ENCODE measurements at places on chromosomes 2 and 18.

DNA sequence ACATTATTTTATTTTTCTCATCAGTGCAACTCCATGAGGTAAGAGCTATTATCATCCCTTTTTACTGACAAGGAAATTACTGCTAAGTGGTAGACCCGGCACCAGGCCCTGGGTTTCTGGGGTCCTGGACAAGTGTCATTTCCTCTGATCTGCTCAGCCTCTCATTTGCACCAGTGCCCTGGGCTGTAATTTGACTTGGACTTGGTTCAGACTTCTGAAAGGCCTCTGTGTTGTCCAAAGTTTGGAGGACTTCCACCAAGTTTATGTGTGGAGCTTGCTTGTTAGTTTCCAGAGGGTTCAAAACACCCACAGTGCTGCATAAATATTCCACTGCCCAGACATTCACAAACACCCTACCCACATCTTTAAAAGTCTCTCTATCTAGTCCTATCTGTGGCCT is 44.0 kb upstream of the PPP1CB start:
- DNase-seq = no peak

GRCh38 chr18:31661965-31662364 is 22.4 kb downstream of the B4GALT6 start:
- no peak for DNase-seq

- peak; percentile 52 for DNase-seq
Observed at GRCh38 chr2:96637385-96638143, 548 bp downstream of the KANSL3 start.

DNA sequence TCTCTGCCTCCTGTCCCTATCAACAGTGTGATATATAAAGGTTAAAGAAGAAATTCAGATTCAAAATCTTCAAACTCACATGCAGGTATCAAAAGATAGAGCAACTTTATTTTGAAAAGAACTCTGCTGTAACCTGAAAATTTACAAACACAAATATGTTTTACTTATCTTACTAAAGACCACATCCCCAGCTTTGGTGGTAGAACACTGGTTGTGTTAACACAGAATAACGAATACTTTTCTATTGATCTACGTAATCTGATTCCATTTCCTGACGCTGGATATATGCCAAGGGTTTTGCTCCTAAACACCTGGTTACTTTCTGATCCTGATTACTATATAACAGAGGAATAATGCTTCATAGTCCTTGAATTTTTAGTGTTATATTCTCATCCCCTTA is 23.1 kb upstream of the SLC39A10 start:
- DNase-seq = no peak

GRCh38 chr2:233462202-233462785 is 104.3 kb downstream of the USP40 start:
- DNase-seq = no peak

GRCh38 chr2:8545695-8546611 is 135.9 kb upstream of the ID2 start:
- DNase-seq = no peak

DNA sequence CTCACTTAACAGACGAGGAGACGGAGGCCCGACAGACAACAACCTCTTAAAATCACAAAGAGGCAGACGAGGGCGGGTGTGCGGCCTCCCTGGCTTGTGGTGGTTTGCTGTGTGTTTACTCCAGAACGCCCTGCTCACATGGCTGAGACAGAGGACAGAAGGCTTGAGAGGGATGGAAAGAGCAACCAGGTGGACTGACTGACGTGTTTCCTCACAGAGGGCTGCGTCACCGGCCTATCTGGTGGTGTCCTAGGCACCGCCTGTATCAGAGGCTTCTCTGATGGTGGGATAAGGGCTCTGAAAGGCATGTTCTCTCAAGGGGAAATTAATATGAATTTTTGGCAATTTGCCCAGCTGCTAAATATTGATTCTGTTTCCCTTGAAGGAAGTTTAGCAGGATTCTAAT is 47.0 kb upstream of the RALBP1 start:
- no peak for DNase-seq

GRCh38 chr18:25279556-25279955 is 72.4 kb downstream of the ZNF521 start:
- DNase-seq = no peak

DNA sequence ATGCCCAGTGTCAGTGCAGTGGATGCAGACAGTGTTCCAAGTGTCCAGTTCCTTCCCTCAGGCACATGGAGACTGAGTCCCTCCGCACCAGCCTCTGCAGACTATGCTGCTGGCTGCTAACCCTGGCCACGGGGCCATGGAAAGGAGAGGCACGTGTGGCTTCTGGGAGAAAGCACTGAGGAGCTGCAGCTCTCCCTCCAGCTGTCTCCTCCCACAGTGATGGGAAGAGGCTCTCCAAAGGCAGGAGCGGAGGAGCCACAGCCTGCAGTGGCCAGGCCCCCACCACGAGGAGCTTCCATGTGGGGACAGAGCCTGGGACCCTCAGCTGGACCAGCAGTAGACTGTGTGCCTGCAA is 141.1 kb downstream of the NDUFA10 start:
- no peak for DNase-seq

DNA sequence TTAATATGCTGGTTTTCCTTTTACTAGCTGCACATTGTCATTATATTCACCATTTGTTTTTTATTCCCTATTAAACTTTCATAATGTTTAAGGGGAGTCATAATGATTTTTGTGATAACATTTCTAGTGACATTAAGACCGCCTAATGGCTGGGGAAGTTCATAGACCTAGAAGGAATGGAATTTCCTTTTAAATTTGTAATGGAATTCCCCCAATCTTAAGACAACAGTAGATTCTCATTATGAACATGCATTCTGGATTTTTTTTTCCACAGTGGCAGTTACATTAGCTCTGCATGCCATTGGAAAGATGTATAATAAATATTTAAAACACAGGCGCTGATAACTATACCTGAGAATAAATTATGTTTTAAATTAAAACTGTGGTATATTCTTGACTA is 8.4 kb downstream of the YPEL5 start:
- DNase-seq = no peak

- DNase-seq = no peak
Observed at GRCh38 chr2:102438578-102438977, 15.6 kb downstream of the IL18RAP start.

GRCh38 chr18:5417342-5417741 is 121.8 kb upstream of the ZBTB14 start:
- no peak for DNase-seq

GRCh38 chr2:202671317-202672035 is 36.7 kb downstream of the FAM117B start:
- DNase-seq = no peak

DNA sequence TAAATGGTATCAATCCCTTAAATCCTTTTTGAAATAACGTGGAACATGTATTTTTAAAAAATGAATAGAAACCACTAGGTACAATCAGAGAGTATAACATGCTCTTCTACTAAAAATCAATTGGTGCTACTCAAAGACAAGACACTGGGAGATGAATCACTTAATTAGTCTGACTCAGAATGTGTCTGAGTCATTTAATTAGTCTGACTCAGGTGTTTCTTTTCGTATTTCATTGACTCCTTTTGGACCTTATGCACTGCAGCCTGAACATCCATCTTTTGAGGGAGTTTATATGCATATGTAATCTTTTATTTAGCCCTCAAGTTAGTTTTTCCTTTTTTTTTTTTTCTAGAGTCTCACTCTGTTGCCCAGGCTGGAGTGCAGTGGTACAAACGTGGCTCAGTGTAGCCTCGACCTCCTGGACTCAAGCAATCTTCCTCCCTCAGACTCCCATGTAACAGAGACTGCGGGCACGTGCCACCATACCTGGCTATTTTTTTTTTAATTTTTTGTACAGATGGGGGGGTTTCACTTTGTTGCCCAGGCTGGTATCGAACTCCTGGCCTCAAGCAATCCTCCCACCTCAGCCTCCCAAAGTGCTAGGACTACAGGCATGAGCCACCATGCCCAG is 26.5 kb downstream of the PPP4R3B start:
- DNase-seq = no peak

GRCh38 chr18:68177807-68178702 is 536.9 kb downstream of the TMX3 start:
- DNase-seq = no peak

DNA sequence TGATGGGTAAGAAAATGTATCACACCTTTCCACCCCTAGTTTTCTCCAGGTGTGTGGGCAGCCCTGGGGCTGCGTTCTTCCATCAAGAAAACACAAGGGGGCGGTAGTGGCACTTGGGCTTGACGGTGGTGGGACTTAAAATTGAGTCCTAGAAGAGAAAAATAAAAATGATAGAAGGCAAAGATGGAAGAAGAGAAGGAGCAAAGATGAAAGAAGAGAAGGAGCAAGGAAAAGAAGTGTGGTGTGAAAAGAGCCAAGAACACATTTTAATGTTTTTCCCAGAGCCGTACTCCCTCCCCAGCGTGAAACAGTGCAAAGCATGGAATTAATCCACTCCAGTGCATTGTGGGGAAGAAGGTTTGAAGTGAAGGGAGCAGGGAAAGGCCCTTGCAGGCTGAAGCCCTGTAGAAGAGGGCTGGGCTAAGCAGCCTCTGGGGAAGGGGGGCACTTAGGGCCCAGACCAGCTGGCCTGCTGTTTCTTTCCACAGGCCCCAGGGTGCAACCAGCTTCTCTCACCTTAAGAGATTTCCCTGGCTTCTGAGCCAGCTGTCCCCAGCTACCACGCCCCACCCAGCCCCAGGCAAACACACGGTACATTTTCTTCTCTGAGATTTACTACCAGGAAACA is 256.8 kb downstream of the RNF152 start:
- DNase-seq = no peak

- DNase-seq = no peak
Observed at GRCh38 chr18:55878224-55878623, 290.2 kb upstream of the TCF4 start.

DNA sequence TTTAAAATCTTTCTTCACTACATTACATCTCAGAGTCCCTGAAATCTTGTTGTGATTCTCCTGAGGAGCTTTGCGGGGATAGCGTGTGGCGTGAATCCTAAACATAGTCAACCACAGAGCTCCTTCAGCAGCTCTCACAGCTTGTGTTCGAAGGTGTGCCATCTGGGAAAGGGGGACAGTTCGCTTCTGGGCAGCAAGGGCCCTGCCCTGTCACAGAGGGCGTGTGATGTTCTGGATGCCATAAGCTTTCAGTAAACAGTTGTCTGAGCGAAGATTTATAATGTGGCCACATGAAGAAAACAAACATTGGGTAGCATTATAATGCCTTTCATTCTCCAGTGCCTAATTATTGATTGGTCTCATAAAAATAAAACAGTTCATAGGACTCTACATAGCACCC is 172.5 kb downstream of the MYO1B start:
- DNase-seq = no peak

DNA sequence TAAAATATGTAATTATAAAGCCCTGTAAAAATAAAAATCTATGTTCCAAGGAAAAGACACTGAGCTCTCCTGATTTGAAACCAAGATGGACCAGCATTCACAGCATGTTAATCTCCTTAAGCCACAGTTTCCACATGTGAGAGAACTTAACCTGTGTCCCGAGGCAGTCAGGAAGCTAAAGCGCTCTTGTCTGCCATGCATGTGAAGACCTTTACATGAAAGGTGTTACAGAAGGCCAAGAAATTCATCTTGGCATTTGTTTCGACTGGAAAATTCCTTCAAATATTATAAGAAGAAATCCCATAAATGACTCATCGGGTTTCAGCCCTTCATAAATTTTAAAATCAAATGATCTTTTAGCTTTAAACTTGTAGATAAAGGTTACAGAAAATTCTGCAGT is 328.6 kb downstream of the CDH2 start:
- no peak for DNase-seq

GRCh38 chr2:218224186-218224585 is 7.2 kb downstream of the ARPC2 start:
- no peak for DNase-seq

DNA sequence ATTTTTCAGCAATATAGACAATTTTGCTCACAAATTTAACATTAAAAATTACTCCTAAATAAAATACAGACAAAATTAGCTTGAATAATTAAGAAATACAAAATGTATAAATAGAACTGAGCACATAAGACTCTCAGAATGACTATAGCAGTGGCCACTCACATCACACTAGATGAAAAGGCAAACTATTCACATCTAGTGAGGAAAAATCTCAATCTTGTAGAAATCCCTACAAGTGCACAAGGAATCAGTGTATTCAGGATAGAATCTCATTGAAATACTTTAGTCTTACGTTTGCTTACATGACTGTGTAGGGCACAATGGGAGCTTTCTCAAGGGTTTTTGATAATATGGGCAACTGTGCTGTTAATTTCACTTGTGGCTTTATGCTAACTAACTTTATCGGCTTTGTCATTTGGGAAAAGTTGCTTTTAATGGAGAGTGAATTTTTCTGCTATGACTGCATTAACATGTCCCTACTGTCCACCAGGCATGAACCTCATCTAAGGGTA is 678.9 kb upstream of the LRRTM4 start:
- no peak for DNase-seq

DNA sequence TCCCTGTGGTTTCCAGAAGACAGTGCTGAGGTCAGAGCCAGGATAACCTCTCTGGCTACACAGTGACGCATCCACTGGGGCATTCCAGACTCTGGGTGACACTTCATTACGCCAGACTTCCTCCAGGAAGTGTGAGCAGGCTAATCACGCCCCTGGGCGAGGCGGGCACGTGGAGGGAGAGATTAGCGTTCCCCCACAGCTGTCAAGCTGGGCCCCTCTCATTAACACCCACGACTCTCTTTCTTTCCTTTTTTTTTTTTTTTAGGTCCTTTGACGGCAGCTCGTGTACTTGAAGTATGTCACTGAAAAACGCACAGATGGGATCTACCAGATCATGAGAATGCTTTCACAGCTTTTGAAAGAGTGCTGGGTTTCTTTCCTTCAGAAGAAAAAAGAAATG is 274.6 kb downstream of the AFF3 start:
- no peak for DNase-seq

GRCh38 chr2:154130821-154131220 is 259.1 kb downstream of the GALNT13 start:
- no peak for DNase-seq

- DNase-seq = no peak
Observed at GRCh38 chr2:158501301-158501700, 44.5 kb downstream of the PKP4 start.

- no peak for DNase-seq
Observed at GRCh38 chr2:199315299-199316179, 142.2 kb downstream of the SATB2 start.

DNA sequence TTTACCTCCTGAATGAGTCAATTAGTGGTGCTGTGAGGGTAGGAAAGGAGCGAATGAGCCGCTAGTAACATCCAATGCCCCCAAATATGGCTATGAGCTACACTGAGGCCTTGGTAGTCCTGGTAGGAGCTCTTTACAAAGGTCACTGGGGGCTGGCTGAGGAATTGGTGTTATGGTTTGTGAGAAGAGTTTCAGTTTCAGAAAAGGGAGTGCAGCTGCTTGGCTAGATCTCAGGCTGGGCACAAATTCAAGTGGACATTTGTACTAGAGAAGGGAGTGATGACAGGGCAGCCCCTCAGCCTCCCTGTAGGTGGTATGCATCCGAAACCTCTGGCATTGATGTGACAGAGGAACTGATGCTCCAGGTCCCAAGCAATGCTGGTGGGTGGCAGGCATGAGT is 13.9 kb upstream of the PAIP2B start:
- DNase-seq = no peak

GRCh38 chr2:43303889-43304288 is 77.5 kb upstream of the ZFP36L2 start:
- no peak for DNase-seq

All from stimulated activated CD8-positive, alpha-beta memory T cell treated with anti-CD3 and anti-CD28 coated beads, Interleukin-15, amount 100 ng/mL, for 1 hour (primary cell).